Activated CD4-positive, CD25-positive, alpha-beta regulatory T cell treated with anti-CD3 and anti-CD28 coated beads, Interleukin-2, amount 50 U/mL, for 72 hours (primary cell): ENCODE measurements at places on chromosomes 5 and 9.

DNA sequence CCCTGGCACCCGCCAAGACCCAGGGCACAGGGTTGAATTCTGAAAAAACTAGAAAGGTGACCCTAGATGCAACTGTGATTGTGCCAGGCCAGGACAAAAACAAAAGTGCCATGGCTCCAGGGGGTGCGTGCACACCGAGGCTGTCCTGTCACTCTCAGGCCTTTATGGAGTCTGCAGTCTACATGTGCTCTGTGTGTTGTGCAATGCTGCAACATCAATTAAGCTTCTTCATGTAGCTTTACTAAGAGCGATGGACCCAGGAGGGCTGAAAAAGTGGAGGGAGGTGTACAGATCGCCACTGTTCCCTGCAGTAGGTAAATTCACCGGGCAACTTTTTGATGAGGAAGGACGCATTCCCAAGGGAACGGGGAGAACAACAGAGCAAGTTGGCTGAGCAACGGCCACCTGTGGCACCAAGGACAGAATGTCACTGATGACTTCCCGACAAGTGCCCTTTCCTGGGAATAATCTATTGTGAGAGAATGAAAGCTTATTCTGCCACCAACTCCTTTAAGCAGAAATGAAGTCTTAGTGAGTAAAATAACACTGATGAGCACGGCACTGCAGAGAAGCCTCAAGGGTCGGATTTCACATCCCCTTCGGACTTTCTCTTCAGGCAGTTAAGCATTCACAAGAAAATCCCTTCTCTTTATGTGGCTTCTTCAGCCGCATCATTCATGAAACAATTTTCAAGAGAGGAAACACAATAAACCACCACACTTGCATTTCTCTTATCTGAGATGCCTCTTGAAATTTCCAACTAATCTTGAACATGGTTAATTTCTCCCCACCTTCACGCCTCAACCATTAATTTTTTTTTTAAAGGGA is 149.6 kb downstream of the DROSHA start:
- no peak for DNase-seq

- no peak for DNase-seq
Observed at GRCh38 chr5:65924366-65925043, 1.9 kb upstream of the ERBIN start.

DNA sequence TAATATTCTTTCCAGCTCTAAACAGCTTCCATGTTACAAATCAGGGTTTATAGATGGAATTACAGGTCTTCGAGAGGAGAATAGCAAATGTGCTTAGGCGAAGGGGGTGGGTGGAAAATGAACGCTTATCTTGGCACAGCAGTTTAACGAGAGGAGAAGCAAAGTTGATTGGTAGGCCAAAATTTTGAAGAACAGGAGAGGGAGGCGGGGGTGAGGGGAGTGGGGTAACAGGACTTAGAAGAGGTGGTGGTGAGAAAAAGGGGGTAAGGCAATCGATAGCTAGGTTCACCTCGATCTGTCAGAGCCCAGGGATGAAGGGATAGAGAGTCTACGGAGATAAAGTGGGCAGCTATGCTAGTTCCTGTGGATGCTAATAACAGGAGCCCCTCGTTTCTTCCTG is 764 bp downstream of the ANKRA2 start:
- no peak for DNase-seq

- no peak for DNase-seq
Observed at GRCh38 chr5:134917070-134917815, 12.3 kb downstream of the PCBD2 start.

DNA sequence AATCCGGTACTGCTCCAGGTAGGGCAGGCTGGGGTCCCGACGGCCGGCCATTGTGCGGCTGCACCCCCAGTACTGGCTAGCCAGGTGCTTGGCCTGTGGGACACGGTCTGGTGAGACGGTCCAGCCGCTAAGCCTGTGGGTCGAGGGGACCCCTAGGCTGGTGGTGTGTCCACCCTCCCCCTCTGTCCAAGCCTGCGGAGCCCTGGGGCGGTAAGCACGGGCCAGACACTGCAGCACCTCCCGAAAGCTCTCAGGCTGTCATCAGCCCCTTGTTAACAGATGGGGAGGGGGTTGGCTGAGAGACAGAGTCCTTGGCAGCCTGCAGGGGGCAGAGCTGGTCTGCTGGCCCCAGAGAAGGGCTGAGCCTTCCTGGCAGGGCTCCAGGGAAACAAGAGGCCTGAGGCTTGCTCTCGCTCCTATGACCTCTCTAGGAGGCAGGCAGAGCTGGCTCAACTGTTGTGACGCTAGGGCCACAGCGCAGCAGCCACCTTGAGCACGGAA is 11.8 kb upstream of the MRNIP start:
- DNase-seq = no peak
